Thyroid gland (tissue), 4 donors: ENCODE measurements at places on chromosomes 4 and X. TPM values are rescaled to one million over a fixed set of nuclear protein-coding genes. Genes with fewer than 3 reads are reported as not detected.

DNA sequence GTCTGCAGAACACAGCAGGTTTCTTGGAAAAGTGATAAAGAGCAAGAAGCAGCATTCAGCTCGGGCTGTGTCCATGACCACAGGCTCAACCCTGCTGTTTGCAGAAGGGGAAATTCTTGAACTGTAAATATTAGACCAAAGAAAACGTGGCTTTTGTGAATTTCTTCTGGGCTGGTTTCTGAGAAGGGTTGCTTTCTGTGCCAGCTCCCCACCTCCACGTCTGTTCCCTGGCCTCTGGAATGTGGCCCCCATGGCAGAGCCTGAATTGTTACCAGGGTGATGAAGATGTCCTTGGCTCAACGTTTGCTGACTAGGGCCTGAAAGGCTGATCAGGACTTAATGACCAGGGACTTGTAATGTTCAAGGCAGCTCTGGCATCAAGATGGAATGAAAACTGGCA, 116.0 kb downstream of the CPEB2 start:
- DNase-seq = peak; percentile 32

DNA sequence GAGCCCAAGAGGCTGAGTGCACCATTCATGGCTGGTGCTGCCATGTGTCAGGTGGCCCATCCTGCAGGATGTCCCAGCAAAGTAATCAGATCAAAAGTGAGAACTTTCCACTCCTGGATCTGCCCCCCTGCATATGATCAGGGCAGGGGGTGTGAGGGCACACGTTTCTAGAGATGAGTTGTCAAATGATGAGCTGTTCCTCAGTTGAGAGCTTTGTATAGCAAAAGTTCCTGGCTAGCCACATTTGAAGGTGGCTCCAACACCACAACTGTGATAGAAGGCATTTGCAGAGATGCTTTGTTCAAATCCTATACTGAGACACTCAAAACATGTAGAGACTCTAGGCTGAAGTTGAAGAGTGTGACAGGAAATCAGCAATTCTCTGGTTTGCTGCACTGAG, 501.8 kb downstream of the BCOR start:
- DNase-seq = no peak

GRCh38 chr4:8296491-8296890, 26.9 kb downstream of the HTRA3 start:
- DNase-seq = no peak

GRCh38 chr4:168724686-168725411, 228.0 kb downstream of the PALLD start:
- DNase-seq = no peak

The SOX3 gene
- not detected for total RNA-seq

DNA sequence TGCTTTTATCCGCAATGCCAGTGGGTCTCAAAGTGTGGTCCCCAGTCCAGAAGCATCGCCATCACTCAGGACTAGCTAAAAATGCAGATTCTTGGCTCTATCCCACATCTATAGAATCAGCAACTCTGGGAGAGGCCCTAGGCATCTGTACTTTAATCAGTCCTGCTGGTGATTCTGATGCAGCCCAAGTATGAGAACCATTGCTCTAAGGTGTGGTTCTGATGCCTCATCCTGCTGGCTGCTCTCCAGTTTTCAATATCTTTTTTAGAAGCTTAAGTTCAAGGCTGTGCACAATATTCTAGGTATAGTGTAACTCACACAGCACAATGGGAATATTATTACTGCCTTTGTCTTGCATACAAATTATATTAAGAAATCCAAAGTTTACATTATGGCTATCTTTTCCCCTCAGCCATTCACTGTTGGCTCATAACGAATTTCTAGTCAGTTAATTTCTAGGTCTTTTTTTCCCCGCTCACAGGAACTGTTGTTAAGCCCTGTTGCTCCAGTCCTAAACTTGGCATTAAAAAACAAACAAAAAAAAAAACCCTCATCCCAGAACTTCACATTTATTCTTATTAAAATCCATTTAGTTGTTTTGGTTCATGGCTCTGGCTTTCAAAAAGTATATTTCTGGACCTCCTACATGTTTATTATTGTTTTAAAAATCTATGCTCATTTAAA, 109.1 kb downstream of the PHEX start:
- DNase-seq = no peak
